ENCODE measurements at places on chromosomes 2 and 18. TPM values are rescaled to one million over a fixed set of nuclear protein-coding genes. Genes with fewer than 3 reads are reported as not detected.

Gene OSBPL6
- polyA plus RNA-seq, result not detected

DNA sequence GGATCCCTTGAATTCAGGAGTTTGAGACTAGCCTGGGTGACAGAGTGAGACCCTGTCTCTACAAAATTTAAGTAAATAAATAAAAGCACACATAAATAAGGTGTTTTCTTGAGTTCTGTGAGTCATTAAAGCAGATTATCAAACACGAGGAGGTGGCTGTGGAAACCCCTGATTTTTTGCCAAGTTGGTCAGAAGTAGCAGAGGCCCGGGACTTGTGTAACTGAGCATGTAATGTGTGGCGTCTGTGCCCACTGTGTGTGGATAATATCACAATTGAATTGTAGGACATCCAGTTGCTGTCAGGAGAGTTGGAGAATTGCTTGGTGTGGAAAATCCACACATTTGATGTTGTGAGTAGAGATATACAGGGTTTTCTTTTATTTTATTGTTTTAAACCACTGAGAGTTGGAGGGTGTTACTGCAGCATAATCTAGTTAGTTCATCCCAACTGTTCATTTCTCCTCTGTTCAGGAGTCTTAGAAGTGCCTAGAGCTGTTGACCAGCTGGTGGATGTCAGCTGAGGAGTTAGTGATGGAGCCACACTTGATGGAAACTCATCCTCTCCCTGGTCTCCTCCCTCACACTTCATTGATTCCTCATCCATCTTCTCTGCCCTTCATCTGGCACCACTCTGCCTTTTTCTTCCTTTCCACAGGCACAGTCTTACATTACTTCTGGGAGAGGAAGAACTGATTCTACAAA lies 45.9 kb upstream of the RHOB start:
- DNase-seq, result no peak

Gene ERBB4
- polyA plus RNA-seq, result not detected

DNA sequence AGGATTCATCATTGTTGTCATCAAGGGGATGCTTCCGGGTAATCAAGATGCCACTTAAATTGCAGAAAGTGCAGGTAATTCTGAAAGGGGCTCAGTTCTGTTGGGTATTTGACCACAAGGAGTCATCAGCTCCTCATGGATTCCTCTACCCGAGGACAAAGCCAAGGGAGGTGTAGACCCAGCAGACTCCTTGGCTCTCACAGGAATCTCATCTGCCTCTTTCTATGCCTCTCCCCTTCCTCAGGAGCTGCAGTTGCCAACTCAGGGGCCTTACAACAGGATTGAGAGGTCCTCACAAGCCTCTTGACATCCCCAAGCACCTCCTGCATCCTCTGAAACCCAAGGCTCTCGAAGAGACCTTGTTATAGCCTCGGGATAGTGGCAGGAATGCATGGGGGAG lies 44.0 kb downstream of the ITGB6 start:
- no peak for DNase-seq

Gene SP5
- polyA plus RNA-seq, result not detected

Gene ELOA2
- polyA plus RNA-seq, result not detected

- no peak for DNase-seq
These were observed 124.1 kb upstream of the NOSTRIN start for GRCh38 chr2:168678153-168678853.

- no peak for DNase-seq
These were observed 410.9 kb upstream of the CYRIA start for GRCh38 chr2:17076533-17076932.

DNA sequence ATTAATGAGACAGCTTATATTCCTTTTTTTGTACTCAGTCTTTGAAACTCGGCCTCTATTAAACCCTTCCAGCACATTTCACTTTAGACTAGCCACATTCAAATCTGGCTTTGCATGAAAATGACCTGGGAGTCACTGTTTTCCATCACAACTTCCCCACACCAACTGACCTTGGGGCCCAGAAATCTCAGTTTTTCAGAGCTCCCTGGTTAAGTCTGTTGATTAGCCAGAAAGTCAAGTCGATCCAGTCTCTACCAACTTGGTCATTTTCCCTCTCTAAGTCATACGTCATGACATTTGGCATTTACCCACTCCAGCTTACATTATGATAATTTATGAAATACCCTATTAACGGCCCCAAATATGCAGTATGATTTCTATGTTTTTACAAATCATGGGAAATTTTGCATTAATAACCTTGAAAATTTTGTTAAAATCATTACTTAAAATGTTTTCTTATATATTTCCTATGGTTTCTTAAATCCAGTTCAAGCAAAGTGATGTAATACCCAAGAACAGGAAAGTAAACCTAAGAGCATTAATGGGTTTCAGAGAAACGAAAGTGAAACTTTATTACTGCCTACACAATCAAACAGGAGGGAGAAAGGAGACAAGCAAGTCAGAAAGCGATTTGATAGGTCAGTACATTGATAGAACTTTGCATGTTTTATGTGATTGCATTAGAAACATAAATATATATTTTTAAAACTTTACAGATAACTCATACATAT lies 77.1 kb downstream of the SPATS2L start:
- DNase-seq, result peak; percentile 50

Gene ADCYAP1
- polyA plus RNA-seq, result not detected

Gene TUBA3E
- polyA plus RNA-seq, result not detected

Gene TDRD15
- not detected for polyA plus RNA-seq

DNA sequence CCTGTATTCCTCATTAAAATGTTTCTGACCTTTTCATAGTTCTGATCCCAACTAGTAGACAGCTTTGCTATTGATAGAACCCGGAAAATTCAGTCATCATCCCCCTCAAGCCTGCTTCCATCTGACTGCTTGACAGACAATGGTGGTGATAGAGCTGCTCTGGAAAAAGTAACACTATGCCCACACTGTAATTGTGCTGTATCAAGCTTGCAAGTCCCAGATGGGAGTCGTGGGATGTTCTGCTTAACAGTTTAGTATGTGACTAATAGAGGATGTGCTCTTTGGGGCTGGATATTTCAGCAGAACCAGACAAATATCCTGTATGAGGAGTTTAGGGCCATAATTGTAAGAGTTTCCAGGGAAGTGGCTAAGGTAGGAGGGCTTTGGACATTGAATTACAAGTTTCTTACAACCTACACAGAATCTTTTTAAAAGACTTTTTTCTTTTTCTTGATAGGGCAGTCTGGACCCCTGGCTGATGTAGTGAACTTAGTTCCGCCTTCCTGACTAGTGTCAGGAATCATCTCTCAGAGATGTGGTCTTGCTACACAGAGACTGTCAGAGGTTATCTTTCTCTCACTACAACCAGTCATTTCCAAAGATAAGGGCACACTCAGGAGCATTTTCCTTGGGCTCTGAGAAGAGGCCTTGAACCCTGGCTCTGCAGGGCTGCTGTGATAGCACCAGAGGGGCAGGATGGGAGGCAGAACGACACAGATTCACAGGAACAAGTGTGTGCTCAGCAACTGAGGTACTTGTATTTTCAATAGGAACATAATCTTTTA lies 158.0 kb upstream of the RBMS1 start:
- DNase-seq, result no peak

DNA sequence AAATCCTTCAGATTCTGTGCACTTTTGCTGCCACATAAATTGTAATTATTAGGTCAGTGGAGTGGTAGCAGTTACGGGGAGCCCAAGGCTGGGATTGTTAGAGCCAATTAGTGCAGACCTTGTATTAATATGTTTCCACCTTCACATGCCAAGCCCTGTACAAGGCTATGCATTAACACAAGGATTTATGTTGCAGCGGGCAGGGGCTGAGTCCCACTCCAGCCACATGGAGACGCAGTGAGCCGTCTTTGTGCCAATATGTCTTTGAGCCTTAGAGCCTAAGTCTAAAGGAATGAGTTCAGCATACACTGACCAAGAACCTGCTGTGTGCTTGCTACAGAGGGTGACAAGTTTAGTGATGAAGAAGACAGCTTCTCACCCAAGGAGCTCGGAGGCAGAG lies 238.2 kb downstream of the TSN start:
- no peak for DNase-seq

Measured in immature natural killer cell (primary cell).